ENCODE measurements at places on chromosomes 7 and 10. TPM values are rescaled to one million over a fixed set of nuclear protein-coding genes. Genes with fewer than 3 reads are reported as not detected.

GRCh38 chr7:46139079-46139478 lies 218.0 kb upstream of the IGFBP3 start:
- no peak for DNase-seq
- no peaks in the 10 kb centered on the region for H3K4me1 ChIP-seq
- no peaks in the 10 kb centered on the region for H3K36me3 ChIP-seq
- H3K27ac ChIP-seq: no peak overlapping the region
- no peak overlapping the region for H3K4me3 ChIP-seq

- peaks cover 4% of the 10 kb centered on the region for H3K27me3 ChIP-seq
- DNase-seq: no peak
- peaks cover 3% of the 10 kb centered on the region for H3K36me3 ChIP-seq
- no peak overlapping the region for H3K4me3 ChIP-seq
Observed at GRCh38 chr7:36283711-36284130, 105.9 kb upstream of the ANLN start.

DNA sequence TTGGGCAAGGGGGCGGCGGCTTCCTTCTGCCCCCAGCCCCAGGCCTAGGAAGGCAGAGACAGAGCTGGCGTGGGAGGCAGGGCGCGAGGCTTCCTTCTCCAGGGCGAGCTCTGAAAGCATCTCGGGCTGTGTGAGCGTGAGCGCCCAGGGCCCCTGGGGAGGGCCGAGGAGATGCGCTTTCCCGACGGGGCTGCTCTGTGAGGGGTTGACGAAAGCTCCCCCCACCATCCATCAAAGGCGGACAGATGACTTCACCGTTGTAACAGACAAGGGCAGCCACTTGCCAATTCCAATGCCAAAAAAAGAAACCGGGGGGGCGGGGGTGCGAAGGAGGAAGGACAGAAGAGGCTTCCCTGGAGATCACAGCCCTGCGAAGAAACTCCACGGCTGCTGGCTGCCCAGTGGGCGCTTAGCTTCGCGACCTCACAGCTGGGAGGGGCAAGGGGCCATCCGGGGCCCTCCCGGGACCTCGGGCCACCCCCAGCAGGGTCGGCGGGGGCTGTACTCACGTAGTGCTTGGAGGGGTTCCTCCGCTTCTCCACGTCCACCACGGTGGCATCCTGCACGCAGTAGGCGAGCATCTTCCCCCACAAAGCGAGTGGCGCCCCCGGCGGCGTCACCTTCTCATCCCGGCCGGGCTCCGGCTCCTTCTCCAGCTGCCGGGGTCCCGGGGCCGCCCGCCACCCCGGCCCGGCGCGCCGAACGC lies 537 bp downstream of the SH3PXD2A start:
- peaks cover 27% of the 10 kb centered on the region for H3K4me1 ChIP-seq
- DNase-seq: no peak
- peaks cover 66% of the 10 kb centered on the region for H3K27me3 ChIP-seq
- no peak overlapping the region for H3K27ac ChIP-seq

- DNase-seq: no peak
- no peaks in the 10 kb centered on the region for H3K4me1 ChIP-seq
- H3K4me3 ChIP-seq: no peak overlapping the region
- no peaks in the 10 kb centered on the region for H3K36me3 ChIP-seq
- H3K27me3 ChIP-seq: no peaks in the 10 kb centered on the region
Observed at GRCh38 chr10:80713398-80713928, 175.8 kb downstream of the SH2D4B start.

DNA sequence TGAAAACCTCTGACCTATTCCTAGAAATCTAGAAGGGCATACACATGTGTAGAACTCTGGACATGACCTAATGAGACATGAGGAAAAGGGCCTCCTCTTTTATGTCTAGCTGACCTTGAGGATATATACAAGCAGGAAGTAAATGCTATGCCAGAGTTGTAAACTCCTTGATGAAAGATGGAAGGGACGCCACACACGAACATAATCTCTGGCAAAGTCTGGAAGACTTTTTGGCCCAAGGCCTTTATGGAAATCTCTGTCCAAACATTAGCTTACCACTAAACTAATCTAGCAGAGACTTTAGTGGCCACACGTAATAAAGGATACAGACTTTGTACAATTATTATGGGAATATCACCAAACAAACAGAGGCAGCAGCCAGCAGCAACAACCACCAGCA lies 138.1 kb upstream of the THSD7A start:
- no peak overlapping the region for H3K4me3 ChIP-seq
- no peaks in the 10 kb centered on the region for H3K36me3 ChIP-seq
- no peak for DNase-seq
- no peaks in the 10 kb centered on the region for H3K27me3 ChIP-seq

DNA sequence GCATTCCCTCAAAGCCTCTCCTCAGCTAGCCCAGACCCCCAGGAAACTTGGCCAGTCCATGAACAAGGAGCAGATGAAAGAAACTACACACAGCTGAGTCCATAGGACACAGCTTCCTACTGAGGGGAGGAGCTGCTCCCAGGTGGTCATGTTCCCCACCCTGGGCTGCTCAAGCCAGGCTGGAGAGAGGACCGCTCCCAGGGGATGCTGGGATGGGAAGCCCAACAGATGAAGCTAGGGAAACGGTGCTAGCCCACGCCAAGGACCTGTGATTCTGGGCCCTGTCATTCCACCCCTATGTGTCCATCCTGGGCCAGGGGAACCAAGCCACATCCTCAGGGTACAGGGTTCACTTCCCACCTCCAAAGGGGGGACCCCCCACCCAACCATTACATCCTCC lies 19.0 kb downstream of the KCNH2 start:
- no peak overlapping the region for H3K4me3 ChIP-seq
- H3K27ac ChIP-seq: no peak overlapping the region
- no peak for DNase-seq
- H3K4me1 ChIP-seq: no peaks in the 10 kb centered on the region
- peaks cover 38% of the 10 kb centered on the region for H3K27me3 ChIP-seq

GRCh38 chr7:52669031-52669430 lies 366.4 kb upstream of the POM121L12 start:
- H3K36me3 ChIP-seq: no peaks in the 10 kb centered on the region
- no peak overlapping the region for H3K4me3 ChIP-seq
- DNase-seq: no peak
- H3K27me3 ChIP-seq: no peaks in the 10 kb centered on the region
- H3K4me1 ChIP-seq: no peaks in the 10 kb centered on the region

DNA sequence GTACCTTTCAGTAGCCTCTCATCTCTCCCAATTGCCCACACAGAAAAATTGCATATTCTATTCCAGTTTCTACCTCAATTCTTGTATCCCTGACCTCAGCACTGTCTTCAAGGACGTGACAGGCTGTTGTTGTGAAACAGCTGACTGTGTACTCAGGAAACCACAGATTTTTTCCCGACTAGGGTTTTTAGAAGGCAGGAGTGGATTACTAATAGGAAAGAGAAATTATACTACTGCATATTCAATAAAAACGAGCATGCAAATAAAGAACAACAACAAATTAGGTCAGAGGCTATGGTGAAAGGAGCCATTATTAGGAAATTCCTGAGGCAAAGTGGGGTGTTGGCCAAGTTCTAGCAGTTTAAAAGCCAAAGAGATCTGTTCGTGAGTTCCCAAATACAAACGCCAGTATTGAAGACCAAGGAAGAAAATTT lies 93.4 kb downstream of the DOCK4 start:
- no peak overlapping the region for H3K4me3 ChIP-seq
- no peak for DNase-seq
- peaks cover 2% of the 10 kb centered on the region for H3K27me3 ChIP-seq
- no peaks in the 10 kb centered on the region for H3K4me1 ChIP-seq
- H3K36me3 ChIP-seq: no peaks in the 10 kb centered on the region
- H3K27ac ChIP-seq: no peak overlapping the region

DNA sequence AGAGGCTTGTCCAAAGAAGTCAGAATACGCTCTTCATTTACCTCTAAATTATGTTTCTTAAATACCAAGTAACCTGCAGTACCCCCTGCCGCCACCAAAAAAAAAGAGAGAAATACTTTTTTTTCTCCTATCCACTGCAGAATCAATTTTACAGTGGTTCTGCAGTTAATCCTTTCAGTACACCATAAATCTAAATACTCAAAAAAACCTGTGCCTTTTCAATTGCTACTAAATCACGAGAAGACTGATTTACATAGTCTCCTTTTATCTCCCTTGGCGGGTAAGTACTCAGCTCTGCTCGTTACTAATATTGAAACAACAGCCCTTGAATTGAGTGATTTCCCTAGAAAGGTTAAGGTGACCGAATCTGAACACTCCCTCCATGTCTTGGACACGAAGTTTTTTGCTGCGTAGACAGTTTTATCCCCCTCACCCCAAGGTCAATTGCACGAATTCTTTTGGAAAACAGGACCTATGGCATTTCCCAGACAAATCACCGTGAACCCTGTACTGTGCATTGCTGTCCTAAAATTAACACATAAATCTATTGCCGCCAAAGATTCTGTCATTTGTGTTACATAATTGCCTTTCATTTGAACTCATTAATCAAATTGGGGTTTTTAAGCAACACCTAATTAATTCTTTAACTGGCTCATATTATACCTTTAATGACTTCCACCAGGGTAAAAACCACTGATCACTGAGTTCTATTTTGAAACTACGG lies 512 bp upstream of the VIM start:
- H3K4me3 ChIP-seq: peak overlapping the region; percentile 92
- H3K36me3 ChIP-seq: peaks cover 34% of the 10 kb centered on the region
- peak overlapping the region; percentile 99 for H3K27ac ChIP-seq
- DNase-seq: peak; percentile 30
- H3K4me1 ChIP-seq: peaks cover 55% of the 10 kb centered on the region

Gene CLRN3
- not detected for total RNA-seq

Data from activated T-helper 1 cell treated with anti-CD3 and anti-CD28 coated beads, Interleukin-12 subunit alpha, Interleukin-12 subunit beta, Interleukin-2, Interleukin-4 antibody, amounts not matched to agents 30 ng/mL and 10 ng/mL and 1 ng/mL, durations not matched to agents 14 hours and 24 hours and 36 hours (primary cell).